ENCODE measurements at places on chromosomes 3 and 15. TPM values are rescaled to one million over a fixed set of nuclear protein-coding genes. Genes with fewer than 3 reads are reported as not detected.

DNA sequence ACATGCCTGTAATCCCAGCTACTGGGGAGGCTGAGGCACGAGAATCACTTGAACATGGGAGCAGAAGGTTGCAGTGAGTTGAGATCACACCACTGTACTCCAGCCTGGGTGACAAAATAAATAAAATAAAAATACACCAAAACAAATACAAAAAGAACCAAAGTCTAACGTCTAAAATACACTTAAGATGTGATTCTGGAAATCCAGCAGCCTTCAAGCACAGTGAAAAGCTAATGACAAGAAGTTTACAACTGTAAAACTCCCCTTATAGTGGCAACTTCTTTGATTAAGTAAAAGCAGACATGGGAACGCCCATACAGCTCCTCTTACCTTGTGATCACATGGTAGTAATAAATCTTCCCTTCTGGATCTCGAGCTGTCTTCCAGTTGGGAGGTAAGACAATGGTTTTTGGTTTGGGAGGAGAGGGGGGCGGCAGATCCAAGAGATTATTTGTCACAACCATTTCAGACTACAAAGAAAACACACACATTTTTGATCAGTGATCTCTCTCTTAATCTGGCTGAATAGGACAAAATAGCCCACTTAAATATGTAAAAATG is 62.8 kb downstream of the NBEAL2 start:
- H3K27ac ChIP-seq: no peak overlapping the region
- H3K4me3 ChIP-seq: no peak overlapping the region
- no peak for DNase-seq

- H3K27ac ChIP-seq: no peak overlapping the region
- DNase-seq: no peak
- H3K4me1 ChIP-seq: peaks cover 3% of the 10 kb centered on the region
- no peak overlapping the region for H3K4me3 ChIP-seq
- no peaks in the 10 kb centered on the region for H3K36me3 ChIP-seq
These were observed 45.9 kb upstream of the SEC61A1 start for GRCh38 chr3:128006061-128007032.

GRCh38 chr3:112560721-112561483 is 860 bp downstream of the ATG3 start:
- peak overlapping the region; percentile 97 for H3K27ac ChIP-seq
- H3K27me3 ChIP-seq: no peaks in the 10 kb centered on the region
- H3K36me3 ChIP-seq: no peaks in the 10 kb centered on the region

DNA sequence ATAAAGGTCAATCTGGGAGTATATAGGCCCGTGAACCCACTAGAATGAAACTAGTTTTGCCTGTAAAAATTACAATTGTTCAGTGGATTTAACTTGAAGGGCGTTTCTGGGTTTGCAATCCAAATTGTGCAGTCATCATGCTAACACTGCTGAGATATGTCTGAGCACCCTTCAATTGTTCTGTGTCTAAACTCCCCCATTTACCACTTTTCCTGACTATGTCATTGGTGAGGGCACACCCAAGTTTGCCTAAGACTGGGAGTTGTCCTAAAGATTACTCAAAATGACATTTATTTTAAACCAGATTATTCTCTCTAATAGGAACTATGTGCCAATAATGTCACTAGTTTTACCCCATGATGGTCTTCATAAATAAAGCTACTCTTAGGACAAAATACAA is 54.6 kb downstream of the EMC4 start:
- H3K27me3 ChIP-seq: no peaks in the 10 kb centered on the region
- H3K4me1 ChIP-seq: no peaks in the 10 kb centered on the region
- no peak overlapping the region for H3K4me3 ChIP-seq

GRCh38 chr15:77148191-77148590 is 77.3 kb upstream of the TSPAN3 start:
- H3K27ac ChIP-seq: no peak overlapping the region
- no peak overlapping the region for H3K4me3 ChIP-seq

- H3K36me3 ChIP-seq: no peaks in the 10 kb centered on the region
- no peaks in the 10 kb centered on the region for H3K4me1 ChIP-seq
- no peak for DNase-seq
These were observed 28.8 kb downstream of the RBP2 start for GRCh38 chr3:139447486-139447885.

DNA sequence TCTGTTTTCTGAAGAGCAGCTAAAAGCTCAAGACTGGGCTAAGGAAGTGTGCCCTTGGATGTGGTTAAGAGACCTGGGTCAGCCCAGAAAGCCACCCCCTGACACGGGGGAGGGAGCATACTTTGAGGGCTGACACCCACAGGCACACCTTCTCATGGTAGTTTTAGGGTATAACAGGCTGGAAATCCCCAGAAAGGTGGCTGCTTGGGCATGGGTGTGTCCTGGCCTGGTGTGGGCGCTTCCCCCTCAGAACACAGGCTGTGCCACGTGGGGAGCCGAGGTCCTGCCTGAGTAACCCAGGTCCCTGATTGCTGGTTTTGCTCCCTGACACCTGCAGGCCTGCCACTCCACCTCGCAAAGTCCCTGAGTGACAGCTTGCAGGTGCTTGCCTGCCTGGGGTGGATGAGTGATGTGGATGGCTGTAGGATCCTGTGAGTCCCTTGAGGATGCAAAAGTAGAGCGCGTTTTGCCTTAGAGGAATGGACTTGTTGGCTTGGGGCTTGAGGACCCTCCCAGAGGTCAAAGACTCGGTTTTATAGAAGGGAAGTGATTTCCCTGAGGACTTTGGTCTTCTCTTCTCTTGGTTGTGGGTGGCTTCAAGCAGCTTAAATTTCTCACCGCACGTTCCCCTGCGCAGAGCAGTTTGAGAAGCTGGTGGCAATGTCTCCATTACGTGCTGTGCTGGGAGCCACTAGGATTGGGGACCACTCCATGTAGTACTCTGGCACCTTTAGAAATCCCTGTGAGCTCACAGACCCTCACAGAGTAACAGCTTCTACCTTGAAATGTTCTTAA is 94.4 kb downstream of the DNASE1L3 start:
- no peaks in the 10 kb centered on the region for H3K36me3 ChIP-seq
- no peak for DNase-seq
- H3K4me3 ChIP-seq: no peak overlapping the region
- no peak overlapping the region for H3K27ac ChIP-seq

GRCh38 chr3:50617096-50617791 is at the start of gene MAPKAPK3:
TSS of gene MAPKAPK3 (plus strand) at chr3:50617151. CDS start at chr3:50617566, 415 bp downstream.
- H3K4me1 ChIP-seq: peaks cover 32% of the 10 kb centered on the region
- H3K4me3 ChIP-seq: peak within 1 kb of the TSS; percentile 80
- H3K27ac ChIP-seq: peak within 1 kb of the TSS; percentile 76
- H3K36me3 ChIP-seq: no peaks in the 10 kb centered on the region

- H3K36me3 ChIP-seq: no peaks in the 10 kb centered on the region
- no peaks in the 10 kb centered on the region for H3K27me3 ChIP-seq
- peak overlapping the region; percentile 97 for H3K27ac ChIP-seq
These were observed 7.7 kb downstream of the NR2F2 start for GRCh38 chr15:96338074-96338765.

IL12A gene
- total RNA-seq: 1.3 TPM

TMEM39A gene
- total RNA-seq: 46.0 TPM

CDCP1 gene
- 2.7 TPM for total RNA-seq

FOXP1 gene
- 75.9 TPM for total RNA-seq

TMIE gene
- total RNA-seq: 1.5 TPM
